ENCODE measurements at places on chromosomes 4 and X. TPM values are rescaled to one million over a fixed set of nuclear protein-coding genes. Genes with fewer than 3 reads are reported as not detected.

- DNase-seq: no peak
Measured at GRCh38 chrX:100704581-100705203, 27.2 kb downstream of the SYTL4 start.

DNA sequence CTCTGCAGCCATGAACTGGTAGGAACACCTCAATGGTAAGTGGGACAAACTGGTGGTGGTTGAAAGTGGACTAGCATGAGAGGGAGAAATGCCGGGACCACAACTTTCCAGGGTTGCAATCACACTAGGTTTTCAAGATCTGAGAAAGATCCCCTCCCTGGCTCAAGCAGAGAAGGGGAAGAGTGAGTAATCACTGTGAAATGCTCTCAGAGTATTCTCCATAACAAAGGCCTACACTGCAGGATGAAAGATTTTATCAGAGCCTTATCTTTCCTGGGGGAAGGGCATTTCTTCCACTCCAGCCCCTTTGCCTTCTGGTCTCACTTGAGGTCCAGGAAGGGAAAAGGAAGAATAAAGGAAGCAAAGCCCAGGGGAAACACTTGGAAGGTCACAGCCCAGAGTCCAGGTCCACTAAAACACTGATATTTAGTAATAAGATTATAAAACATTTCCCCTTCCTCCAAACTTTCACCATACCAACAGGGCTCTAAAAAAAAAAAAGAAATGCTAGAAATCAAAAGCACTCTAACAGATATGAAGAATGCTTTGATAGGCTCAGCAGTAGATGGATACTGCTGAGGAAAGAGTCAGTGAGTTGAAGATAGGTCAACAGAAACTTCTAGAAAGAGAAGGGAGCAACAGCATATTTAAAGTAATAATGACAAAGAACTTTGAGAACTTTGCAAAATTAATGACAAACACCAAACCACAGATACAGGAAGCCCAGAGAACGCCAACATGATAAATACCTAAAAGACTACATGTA is 95.9 kb downstream of the WDFY3 start:
- peak; percentile 13 for DNase-seq

The ZDHHC15 gene
- total RNA-seq: 6.3 TPM

The HTN1 gene
- not detected for total RNA-seq
